ENCODE measurements at places on chromosomes 11 and 22. TPM values are rescaled to one million over a fixed set of nuclear protein-coding genes. Genes with fewer than 3 reads are reported as not detected.
A peak's percentile ranks its signal among the peaks of the same experiment; 100 is the strongest.

DNA sequence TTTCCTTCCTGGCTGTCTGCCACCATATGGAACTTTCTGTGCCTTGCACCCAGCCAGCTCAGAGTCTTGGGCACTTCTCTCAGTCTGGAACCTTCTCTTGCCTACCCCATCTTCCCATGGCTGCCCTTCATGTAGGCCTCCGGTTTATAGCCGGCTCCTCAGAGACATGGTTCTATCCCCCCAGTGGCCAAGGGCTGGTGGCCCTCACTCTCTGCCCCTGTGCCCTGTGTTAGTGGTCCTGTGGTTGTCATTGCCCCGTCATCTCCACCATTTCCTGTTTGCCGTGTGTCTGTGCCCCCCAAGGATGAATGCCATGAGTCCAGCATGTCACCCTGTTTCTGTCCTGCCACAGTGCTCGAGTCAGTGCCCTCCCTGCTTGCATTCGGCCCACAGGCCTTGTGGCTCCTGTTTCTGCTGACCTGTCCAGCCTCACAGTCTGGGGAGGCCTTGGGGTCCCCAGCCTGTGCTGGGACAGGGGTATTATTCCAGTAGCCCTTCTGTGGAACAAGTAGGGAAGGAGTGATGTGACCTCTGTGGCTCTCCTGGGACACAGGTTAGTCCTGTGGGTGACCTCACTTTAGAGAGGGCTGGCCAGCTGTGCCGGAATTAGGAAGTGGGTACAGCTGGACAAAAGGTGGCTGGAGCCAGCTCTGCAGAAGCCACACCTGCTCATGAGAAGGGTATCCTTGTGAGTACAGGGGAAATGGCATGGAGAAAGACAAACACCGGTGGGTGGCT is 30.7 kb downstream of the ST3GAL4 start:
- DNase-seq = no peak
- no peaks in the 10 kb centered on the region for H3K4me1 ChIP-seq
- H3K27ac ChIP-seq = no peak overlapping the region
- H3K27me3 ChIP-seq = no peaks in the 10 kb centered on the region

DNA sequence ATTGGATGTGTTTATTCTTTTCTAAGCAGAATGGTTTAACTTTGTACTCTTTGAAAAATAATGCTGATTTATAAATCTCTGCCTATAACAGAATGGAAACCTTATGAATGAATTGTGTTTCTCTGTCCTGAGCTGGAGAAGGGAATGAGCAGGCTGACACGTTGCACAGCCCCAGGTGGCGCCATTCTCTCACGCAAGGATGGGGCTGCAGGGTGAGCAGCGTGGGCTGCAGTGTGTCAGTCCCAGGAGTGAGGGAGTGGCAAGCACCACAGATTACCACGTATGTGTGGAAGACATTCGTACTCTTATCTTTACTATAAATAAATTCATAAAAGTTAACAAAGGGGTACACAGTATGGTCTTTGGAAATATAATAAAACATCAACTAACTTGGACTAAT is 33.4 kb downstream of the FDX1 start:
- H3K36me3 ChIP-seq = no peaks in the 10 kb centered on the region
- H3K4me3 ChIP-seq = no peak overlapping the region
- no peak for DNase-seq
- H3K27me3 ChIP-seq = no peaks in the 10 kb centered on the region
- no peak overlapping the region for H3K27ac ChIP-seq

RIMBP3C gene
- total RNA-seq = not detected

NOX4 gene
- total RNA-seq = not detected

- no peaks in the 10 kb centered on the region for H3K4me1 ChIP-seq
- no peaks in the 10 kb centered on the region for H3K27me3 ChIP-seq
- H3K27ac ChIP-seq = no peak overlapping the region
- no peaks in the 10 kb centered on the region for H3K36me3 ChIP-seq
Observed at GRCh38 chr11:33877038-33877437, 14.8 kb downstream of the LMO2 start.

P2RY2 gene
- total RNA-seq = 31.5 TPM

DNA sequence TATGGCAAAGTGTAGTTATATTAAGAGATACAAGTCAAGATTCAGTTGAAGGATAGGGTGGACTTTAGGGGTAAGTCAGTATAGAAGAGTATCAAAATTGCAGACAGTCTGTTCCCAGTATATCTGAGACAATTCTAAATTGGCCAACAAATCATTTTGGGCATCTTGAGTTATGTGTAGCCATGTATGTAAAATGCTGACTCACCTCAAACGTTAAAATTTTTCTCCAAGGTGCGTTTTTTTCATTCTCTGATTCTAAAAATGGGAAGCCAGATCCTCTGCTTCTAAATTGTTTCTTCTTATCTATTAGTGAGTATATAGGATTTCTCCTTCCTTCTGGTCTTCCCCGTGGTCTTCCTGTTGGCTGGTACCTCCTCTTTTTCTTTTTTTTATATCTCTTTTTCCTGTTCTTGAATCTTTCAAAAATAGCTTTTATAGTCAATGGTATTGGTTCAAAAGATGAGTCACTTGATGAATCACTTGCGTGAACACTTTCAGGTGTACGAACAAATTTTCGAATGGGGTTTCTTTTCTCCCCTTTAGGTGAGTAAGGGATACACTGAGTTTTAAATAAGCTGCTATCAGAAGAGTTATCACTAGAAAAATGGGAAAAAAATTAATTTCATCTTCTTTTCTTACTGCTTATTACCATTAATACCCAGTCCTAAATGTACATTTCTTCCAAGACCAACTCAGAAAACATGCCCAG is 3.2 kb downstream of the TAF1D start:
- peaks cover 21% of the 10 kb centered on the region for H3K4me1 ChIP-seq
- peak overlapping the region; percentile 73 for H3K4me3 ChIP-seq
- no peak for DNase-seq
- no peaks in the 10 kb centered on the region for H3K36me3 ChIP-seq

APOL4 gene
- 2.5 TPM for total RNA-seq

DNA sequence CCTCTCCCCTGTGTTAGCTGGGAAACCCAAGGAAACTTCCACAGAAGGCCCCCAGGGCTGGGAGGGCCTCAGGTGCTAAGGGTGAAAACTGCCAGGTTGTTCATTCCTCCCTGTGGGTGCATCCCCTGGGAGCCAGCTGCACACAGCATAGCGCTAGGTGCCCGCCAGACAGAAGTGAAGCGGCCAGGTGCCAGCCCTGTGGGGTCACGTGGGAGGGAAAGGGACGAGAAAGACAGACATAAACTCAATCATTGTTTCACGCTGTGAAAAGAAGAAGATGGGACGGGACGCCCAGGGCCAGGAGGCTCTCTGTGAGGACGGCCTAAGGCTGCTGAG is 31.6 kb upstream of the HMOX1 start:
- H3K4me1 ChIP-seq = peaks cover 3% of the 10 kb centered on the region
- H3K4me3 ChIP-seq = no peak overlapping the region
- H3K36me3 ChIP-seq = no peaks in the 10 kb centered on the region
- H3K27ac ChIP-seq = no peak overlapping the region

SPTBN2 gene
- total RNA-seq = 10.0 TPM

DNA sequence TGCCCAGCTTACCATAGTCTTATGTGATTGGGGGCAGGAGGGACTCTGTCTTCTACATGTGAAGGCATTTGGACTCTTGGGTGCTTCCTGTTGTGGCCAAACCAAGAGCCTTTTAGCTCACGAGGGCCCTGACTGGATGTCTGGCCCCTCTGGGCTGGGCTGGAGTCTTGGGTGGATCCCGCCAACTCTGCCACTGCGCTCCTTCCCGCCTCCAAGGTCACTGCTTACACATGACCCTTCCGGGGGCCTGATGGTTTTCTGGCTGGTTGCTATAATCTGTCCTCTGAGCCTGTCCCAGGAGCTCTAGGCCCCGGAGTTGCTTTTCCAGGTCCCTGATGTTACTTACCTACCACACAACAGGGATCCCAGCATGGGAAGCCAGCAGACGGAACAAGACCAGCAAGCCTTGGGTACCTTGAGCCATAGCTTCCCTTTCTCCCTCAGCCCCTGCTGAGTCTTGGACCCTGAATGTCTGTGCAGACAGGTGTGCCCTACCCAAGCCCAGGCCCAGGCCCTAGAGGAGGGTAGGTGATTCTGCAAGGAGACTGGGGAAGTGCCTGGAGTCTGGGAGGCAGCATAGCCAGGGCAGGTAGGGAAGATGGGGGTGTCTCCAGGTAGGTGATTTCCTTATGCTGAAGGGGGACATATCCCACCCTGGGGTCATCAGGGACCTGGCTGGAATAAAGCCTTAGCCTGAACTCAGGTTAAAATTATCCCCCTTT is 100.3 kb downstream of the TSPAN18 start:
- DNase-seq = no peak
- H3K27ac ChIP-seq = no peak overlapping the region
- no peaks in the 10 kb centered on the region for H3K4me1 ChIP-seq
- no peaks in the 10 kb centered on the region for H3K36me3 ChIP-seq

DNA sequence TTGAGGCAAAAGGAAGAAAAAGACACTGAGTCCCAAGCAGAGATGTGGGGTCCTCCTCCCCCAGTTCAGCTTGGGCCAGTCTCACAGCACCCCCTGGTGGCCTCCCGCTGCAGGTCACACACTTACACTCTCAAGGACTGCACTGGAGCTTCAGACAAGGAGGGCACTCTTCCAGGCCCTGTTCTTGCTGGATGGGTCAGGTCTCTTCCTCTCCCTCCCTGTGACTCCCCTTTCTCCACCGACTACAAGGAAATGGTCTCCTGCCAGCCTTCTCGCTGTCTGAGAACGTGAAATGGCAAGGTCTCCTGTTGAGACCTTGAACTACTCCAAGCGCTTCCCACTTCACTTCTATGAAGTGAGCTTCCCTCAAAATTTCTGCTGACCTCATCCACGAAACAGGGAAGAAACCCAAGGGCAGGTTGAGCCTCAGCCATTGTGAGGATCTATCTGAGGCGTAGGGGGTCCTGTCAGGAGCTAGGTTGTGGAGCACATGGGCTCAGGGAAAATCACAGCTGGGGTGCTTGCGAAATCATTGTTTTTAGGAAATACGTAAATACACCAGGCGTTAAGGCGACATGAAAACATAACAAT is 11.2 kb upstream of the IGLL1 start:
- peak; percentile 67 for DNase-seq
- no peaks in the 10 kb centered on the region for H3K36me3 ChIP-seq
- H3K27ac ChIP-seq = no peak overlapping the region
- no peaks in the 10 kb centered on the region for H3K27me3 ChIP-seq

ACCS gene
- total RNA-seq = 59.4 TPM

DNA sequence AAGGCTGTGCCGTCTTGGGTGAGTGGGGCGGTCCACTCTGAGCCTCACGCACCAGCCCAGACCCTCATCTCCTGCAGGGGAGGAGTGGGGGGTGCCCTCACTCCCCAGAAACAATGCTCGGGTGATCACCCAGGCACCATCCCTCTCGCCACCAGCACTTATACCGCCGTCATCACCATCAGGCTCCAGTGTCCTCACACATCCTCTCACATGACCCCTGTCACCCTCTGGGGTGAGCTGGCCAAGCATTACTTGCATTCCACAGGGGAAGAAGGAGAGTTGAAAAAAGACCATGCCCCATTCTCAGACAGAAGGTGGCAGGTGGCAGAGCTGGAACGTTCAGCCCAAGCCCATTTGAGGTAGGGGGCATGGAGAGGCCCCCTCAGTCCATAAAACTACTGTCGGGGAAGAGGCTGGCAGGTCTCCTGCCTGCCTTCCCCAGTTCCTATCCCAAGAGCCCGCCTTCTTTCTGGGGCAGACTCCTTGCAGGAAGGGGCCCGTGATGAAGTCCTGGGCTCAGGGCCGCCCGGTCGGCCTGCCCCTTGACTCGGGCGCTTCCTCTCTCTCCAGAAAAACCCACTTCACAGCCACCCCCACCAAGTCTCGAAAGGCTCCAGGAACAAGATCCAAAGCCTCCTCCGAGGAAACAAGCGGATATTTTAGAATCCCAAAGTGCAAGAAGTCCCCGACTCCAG is 153.3 kb downstream of the DSCAML1 start:
- H3K36me3 ChIP-seq = no peaks in the 10 kb centered on the region
- no peaks in the 10 kb centered on the region for H3K27me3 ChIP-seq
- H3K4me1 ChIP-seq = no peaks in the 10 kb centered on the region
- H3K27ac ChIP-seq = no peak overlapping the region
- DNase-seq = no peak

Data from Peyer's patch (tissue), 4 donors.